ENCODE measurements at places on chromosomes 2 and 18. TPM values are rescaled to one million over a fixed set of nuclear protein-coding genes. Genes with fewer than 3 reads are reported as not detected.
A peak's percentile ranks its signal among the peaks of the same experiment; 100 is the strongest.

COL6A3 gene
- total RNA-seq = 96.2 TPM

CHRND gene
- total RNA-seq = not detected

RNF103 gene
- 43.8 TPM for total RNA-seq

SDC1 gene
- total RNA-seq = 1.6 TPM

FAHD2A gene
- 16.5 TPM for total RNA-seq

ALK gene
- 1.6 TPM for total RNA-seq

FTCDNL1 gene
- 5.3 TPM for total RNA-seq

GALNT5 gene
- total RNA-seq = not detected

CDH20 gene
- total RNA-seq = 0.99 TPM

NOL4 gene
- not detected for total RNA-seq

PLEKHH2 gene
- total RNA-seq = 23.9 TPM

- no peak for DNase-seq
- H3K27ac ChIP-seq = no peak overlapping the region
- H3K4me1 ChIP-seq = peaks cover 64% of the 10 kb centered on the region
- H3K27me3 ChIP-seq = no peaks in the 10 kb centered on the region
- no peaks in the 10 kb centered on the region for H3K36me3 ChIP-seq
- H3K4me3 ChIP-seq = no peak overlapping the region
Measured at GRCh38 chr2:9247177-9247576, 40.6 kb downstream of the ASAP2 start.

DNA sequence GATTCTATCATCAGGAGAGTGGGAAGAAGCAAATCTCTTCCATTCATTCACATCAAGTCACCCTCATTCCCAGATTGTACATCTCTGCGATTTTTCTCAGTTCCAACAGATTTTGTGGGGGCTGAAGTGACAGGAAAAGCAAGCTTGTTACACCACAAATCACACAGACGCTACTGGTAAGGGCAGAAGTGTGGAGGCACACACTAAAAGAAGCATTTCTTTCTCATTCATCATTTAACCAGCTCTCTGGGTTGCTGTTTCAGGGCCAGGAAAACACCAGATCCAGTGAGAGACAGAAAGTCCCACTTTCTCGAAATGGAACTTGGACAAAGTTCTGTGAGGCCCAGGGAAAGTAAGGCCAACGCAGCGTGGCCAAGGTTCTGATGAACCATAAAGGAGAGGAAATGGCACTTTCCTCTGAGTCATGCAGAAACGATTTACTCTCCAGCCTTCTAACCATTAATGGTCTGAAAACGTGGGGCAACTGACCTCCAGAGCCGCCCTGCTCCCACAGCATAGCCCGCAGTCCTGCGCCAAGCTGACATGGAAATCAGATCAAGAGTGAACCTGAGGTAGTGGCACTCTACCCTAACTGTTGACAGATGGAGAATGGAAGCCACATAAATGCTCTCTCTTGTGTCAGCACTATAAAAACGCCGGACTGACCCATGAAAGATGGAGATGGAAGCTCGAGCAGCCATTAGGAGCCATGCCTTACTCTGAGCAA lies 191.0 kb downstream of the C1D start:
- no peak for DNase-seq
- no peaks in the 10 kb centered on the region for H3K27me3 ChIP-seq
- H3K4me1 ChIP-seq = no peaks in the 10 kb centered on the region
- no peaks in the 10 kb centered on the region for H3K36me3 ChIP-seq
- H3K4me3 ChIP-seq = no peak overlapping the region

DNA sequence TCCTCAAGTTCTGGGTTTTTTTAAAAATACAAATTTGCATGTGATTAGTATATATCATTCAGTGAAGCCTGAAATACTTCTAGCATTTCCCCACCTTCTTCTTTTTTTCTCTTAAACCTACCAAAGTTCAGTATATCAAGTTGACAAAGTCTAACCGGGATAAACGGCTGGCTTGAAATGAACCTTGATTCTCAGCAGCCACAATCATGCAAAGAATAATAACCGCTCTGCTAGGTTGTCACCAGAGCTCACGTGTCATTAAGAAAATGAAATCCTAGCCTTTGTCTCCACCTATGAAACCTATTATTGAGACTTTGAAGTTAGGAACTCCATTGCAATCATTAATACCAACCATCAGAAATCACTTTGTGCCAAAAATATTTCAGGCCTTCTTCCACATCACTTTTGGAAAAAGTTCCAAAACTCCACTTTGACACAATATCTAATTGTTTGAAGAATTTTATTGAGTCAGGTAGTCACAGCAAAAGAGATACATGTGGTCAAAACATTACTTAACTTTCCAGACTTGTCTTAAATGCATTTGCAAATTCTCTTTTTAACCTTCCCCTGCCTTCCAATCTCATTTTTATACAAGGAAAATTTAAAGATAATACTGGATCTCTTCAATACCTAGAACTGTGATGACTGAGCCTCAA lies 285.6 kb upstream of the ACVR2A start:
- H3K27me3 ChIP-seq = no peaks in the 10 kb centered on the region
- H3K27ac ChIP-seq = no peak overlapping the region
- H3K4me1 ChIP-seq = peaks cover 6% of the 10 kb centered on the region
- no peak overlapping the region for H3K4me3 ChIP-seq

DNA sequence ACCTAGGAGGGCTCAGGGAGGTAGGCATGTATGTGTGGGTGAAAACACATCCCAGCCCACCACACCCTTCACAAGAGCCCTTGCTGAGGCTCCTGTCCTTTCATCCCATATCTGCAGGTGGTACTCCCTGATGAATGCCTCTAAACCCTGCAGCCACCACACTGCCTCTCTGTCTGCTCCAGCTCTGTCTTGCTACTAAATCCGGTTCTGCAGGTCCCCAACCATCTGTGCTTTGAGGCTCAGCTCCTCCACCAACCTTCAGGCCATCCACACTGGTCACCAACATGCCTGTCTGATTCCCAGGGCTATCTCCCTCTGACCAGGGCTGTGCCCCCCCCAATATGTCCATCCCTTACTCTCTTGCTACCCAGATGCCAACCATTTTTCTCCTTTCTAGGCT lies 92.7 kb downstream of the BIN1 start:
- H3K27ac ChIP-seq = no peak overlapping the region
- H3K4me3 ChIP-seq = no peak overlapping the region
- H3K4me1 ChIP-seq = no peaks in the 10 kb centered on the region

DNA sequence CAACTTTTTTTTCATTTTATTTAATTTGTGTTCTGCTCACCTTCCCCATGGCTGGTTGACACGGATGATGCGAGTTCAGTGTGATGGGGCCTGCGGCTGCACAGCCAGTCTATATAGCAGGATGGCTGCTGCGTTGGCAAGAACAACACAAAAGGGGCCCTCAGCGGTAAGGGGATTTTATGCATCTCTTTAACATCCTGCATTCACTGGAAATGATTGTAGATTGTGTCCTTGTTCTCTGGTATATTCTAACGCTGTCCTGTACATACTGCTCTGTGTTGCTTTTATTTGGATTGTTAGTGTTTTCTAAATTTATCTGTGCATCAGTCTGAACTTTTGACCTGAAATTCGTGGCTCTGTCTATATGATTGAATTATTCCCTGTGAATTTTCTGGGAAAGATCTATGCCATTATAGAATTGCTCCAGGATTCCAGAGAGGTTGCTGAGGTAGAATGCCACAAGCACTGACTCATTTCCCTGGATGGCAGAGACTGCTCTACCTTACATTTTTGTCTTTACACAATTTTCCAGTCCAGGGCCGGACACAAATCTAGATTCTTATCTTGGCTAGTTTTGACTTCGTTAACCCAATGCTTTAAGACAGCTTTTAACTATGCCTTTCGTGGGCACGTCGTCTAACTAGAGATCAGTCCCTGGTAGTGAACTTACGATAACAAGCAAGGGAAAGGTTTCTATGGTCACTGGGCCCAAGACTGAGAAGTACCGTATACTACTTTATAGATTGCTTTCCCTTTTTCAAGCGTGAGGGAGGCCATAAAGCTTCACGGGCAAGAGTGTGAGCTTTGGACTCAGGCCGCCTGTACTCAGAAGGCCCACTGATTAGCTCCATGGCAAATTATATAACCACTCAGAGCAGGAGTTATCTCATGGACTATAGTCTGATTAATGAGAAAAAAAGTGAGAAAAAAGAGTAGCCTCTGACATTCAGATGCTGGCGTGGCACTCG lies at the start of gene CRYGC:
Gene CRYGC, minus strand, starts transcription at position 85 of the 968 bp plus-strand sequence. Its CDS starts 36 bp downstream, at position 49.
- no peak within 1 kb of the TSS for H3K4me3 ChIP-seq
- no peaks in the 10 kb centered on the region for H3K36me3 ChIP-seq
- H3K4me1 ChIP-seq = no peaks in the 10 kb centered on the region
- no peak within 1 kb of the TSS for H3K27ac ChIP-seq
- no peak for DNase-seq

- no peaks in the 10 kb centered on the region for H3K27me3 ChIP-seq
- DNase-seq = no peak
- H3K36me3 ChIP-seq = no peaks in the 10 kb centered on the region
- no peak overlapping the region for H3K27ac ChIP-seq
- no peak overlapping the region for H3K4me3 ChIP-seq
Measured at GRCh38 chr2:181051861-181052522, 71.6 kb downstream of the UBE2E3 start.

GRCh38 chr18:34746614-34747013 lies 36.5 kb downstream of the DTNA start:
- H3K36me3 ChIP-seq = no peaks in the 10 kb centered on the region
- H3K4me1 ChIP-seq = peaks cover 14% of the 10 kb centered on the region
- no peaks in the 10 kb centered on the region for H3K27me3 ChIP-seq

GRCh38 chr2:217445723-217446122 lies 557.1 kb downstream of the TNS1 start:
- no peak overlapping the region for H3K27ac ChIP-seq
- H3K27me3 ChIP-seq = no peaks in the 10 kb centered on the region
- H3K4me1 ChIP-seq = no peaks in the 10 kb centered on the region
- peak; percentile 64 for DNase-seq
- no peak overlapping the region for H3K4me3 ChIP-seq

DNA sequence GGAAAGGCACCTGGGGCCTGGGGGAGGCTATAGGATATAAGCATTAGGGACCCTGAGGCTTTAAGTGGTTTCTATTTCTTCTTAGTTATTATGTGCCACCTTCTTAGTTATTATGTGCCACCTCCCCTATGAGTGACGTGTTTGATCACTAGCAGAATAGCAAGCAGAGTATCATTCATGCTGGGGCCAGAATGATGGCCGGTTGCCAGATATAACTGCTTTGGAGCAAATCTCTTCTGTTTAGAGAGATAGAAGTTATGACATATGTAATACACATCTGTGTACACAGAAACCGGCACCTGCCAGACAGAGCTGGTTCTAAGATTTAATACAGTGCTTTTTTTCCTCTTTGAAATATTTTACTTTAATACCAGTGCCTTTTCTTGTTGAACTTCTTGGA lies 29.4 kb downstream of the LIPG start:
- H3K27ac ChIP-seq = no peak overlapping the region
- no peaks in the 10 kb centered on the region for H3K27me3 ChIP-seq
- no peaks in the 10 kb centered on the region for H3K36me3 ChIP-seq
- no peak overlapping the region for H3K4me3 ChIP-seq
- no peaks in the 10 kb centered on the region for H3K4me1 ChIP-seq
- DNase-seq = no peak

GRCh38 chr2:216604458-216604857 lies 28.8 kb upstream of the IGFBP2 start:
- H3K36me3 ChIP-seq = no peaks in the 10 kb centered on the region
- no peak overlapping the region for H3K27ac ChIP-seq
- H3K4me3 ChIP-seq = no peak overlapping the region
- DNase-seq = no peak
- H3K4me1 ChIP-seq = peaks cover 3% of the 10 kb centered on the region
- no peaks in the 10 kb centered on the region for H3K27me3 ChIP-seq

- H3K4me3 ChIP-seq = no peak overlapping the region
- no peak overlapping the region for H3K27ac ChIP-seq
- no peaks in the 10 kb centered on the region for H3K27me3 ChIP-seq
Measured at GRCh38 chr18:22709288-22710060, 223.7 kb upstream of the RBBP8 start.

GRCh38 chr18:77765468-77765867 lies 515.8 kb downstream of the GALR1 start:
- H3K4me1 ChIP-seq = no peaks in the 10 kb centered on the region
- H3K27ac ChIP-seq = no peak overlapping the region

- no peak for DNase-seq
- no peak overlapping the region for H3K4me3 ChIP-seq
- no peaks in the 10 kb centered on the region for H3K36me3 ChIP-seq
- no peaks in the 10 kb centered on the region for H3K27me3 ChIP-seq
- no peaks in the 10 kb centered on the region for H3K4me1 ChIP-seq
Measured at GRCh38 chr2:32246911-32247310, 17.8 kb downstream of the NLRC4 start.

DNA sequence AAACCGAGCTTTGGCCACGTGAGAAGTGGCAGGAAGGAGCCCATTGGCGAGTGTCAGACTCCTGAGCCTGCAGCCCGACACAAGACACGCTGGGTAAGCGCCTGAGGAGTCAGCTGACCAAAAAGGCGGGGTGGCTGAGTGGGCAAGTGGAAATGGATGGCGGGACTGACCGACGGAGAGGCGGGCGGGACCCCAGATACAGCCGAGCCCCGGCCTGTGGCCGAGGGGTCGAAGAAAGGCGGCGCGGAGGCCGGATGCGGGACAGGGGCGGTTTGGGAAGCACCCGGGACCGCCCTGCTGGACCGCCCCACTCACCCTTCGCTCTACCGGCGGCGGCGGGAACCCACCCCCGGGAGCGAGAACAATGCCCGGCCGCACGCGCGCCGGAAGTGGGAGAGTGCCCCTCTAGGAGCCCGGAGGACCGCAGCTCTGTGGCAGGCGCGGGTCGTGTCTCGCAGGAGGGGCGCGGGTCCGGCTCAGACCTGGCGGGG lies 22.8 kb downstream of the ZSCAN30 start:
- peak overlapping the region; percentile 94 for H3K4me3 ChIP-seq
- peak; percentile 94 for DNase-seq
- no peaks in the 10 kb centered on the region for H3K27me3 ChIP-seq
- peaks cover 12% of the 10 kb centered on the region for H3K4me1 ChIP-seq

- no peak overlapping the region for H3K4me3 ChIP-seq
- no peaks in the 10 kb centered on the region for H3K4me1 ChIP-seq
- H3K27me3 ChIP-seq = peaks cover 11% of the 10 kb centered on the region
- no peaks in the 10 kb centered on the region for H3K36me3 ChIP-seq
- DNase-seq = no peak
Measured at GRCh38 chr2:240620859-240621258, 4.4 kb upstream of the GPR35 start.

- H3K36me3 ChIP-seq = no peaks in the 10 kb centered on the region
- DNase-seq = no peak
- no peak overlapping the region for H3K4me3 ChIP-seq
- peaks cover 65% of the 10 kb centered on the region for H3K4me1 ChIP-seq
- H3K27me3 ChIP-seq = peaks cover 3% of the 10 kb centered on the region
Measured at GRCh38 chr2:85706599-85707296, 12.6 kb downstream of the GNLY start.

- H3K4me1 ChIP-seq = no peaks in the 10 kb centered on the region
- no peak for DNase-seq
- no peaks in the 10 kb centered on the region for H3K36me3 ChIP-seq
- H3K27me3 ChIP-seq = no peaks in the 10 kb centered on the region
Measured at GRCh38 chr18:32871786-32872185, 99.0 kb upstream of the KLHL14 start.

- H3K4me3 ChIP-seq = no peak overlapping the region
- H3K27me3 ChIP-seq = no peaks in the 10 kb centered on the region
- H3K27ac ChIP-seq = no peak overlapping the region
- H3K4me1 ChIP-seq = peaks cover 5% of the 10 kb centered on the region
- H3K36me3 ChIP-seq = no peaks in the 10 kb centered on the region
Measured at GRCh38 chr18:8659609-8660242, 45.6 kb upstream of the MTCL1 start.
